HFFc6 (cell line): ENCODE measurements at places on chromosomes 5 and 9.

DNA sequence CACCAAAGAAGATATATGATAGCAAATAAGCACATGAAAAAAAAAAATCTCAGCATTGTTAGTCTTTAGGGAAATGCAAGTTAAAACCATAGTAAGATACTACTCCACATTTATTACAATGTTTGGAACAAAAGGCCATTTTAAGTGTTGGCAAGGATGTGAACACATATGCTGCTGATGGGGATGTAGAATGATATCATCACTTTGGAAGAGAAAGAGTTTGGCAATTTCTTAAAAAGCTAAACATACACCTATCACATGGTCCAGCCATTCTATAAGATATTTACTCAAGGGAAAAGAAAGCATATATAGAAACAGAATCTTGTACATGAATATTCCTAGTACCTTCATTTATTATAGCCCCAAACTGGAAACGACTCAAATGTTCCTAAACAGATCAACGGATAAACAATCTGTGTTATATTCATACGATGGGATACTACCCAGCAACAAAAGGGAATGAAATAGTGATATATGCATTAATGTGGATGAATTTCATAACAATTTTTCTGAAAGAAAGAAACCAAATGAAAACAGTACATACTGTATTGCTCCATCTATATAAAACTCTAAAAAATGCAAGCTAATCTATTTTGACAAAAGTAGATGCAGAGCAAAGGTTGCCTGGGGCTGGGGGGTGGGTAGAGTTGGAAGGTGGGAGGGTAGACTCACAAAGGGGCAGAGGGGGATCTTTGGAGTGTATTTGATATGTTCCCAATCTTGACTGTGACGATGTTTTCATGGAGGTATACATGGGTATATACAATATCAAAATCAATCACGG lies 45.7 kb upstream of the SMAD5 start:
- DNase-seq = no peak

GRCh38 chr5:40485021-40485998 lies 194.4 kb upstream of the PTGER4 start:
- no peak for DNase-seq

DNA sequence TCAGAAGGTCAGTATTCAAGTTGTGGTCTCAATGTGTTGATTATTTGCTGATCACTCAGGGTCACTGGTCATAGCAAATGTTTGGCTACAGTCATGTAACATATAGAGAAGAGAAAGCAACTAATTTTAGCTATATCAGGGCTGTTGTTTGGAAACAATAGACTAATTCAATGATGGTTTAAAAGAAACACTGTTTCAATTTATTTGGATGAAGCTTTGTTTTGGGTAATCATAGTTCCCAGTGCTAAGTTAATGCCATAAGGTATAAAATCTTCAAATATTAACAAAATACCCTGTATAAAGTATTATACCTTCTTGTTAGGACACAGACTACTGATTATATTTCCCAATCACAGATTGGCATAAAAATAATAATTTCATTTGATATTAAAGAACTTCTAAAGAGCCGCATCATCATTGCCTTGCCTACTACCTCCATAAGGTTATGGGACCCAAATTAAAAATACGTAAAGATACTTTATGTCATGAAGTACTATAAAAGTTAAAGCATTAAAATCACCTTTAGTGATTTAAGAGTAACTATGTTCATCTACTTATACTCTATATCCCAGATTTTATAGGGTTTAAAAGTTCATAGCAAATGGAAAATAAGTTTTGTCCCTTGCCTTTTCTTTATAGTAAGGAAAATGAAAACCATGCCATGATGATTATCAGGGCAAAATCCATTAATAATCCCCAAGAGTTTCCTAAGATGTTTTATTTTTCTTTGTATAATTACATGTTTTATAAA lies 6.0 kb downstream of the NR3C1 start:
- no peak for DNase-seq

DNA sequence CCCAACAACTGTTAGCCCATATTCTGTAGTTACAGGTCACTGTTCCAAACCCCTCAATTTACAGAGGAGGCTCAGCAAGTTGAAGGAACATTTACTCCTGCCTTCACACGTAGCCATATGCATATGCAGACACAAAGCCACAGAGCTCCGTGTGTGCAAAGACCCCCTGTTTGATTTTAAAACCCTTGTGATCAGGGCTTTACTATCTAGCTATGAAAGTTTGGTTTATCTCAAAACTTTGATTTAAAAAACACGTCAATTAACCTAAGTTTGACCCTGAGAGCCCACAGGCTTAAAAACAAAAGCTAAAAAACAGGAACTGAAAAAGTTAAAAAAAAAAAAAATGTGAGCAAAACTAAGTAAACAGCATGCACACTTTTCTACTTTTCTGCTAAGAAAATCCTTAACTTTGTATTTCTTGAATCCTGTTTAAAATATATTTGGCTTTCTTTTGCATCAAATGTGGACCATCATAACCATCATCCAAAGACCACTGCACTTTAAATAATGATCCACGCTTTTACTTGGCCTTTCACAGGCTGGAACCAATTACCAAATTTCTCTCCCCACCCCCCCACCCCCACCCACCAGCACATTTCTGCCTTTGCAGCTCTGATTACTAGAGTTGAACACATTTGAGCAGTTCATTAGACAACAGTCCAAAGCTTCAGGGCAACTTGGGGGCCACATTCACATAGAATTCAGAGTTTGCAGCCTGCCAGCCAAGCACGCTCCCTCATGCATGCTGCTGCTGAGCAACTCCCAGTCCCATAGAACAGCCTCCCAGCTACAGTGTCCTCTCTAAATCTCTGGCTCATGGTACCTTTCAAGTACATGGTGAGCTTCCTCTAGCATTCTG lies 128.8 kb upstream of the MAP3K1 start:
- no peak for DNase-seq

GRCh38 chr5:167460449-167461020 lies 830.9 kb upstream of the WWC1 start:
- DNase-seq = no peak
